ENCODE measurements at places on chromosomes 3 and 15.

- no peak for DNase-seq
These were observed 25.9 kb downstream of the ETFA start for GRCh38 chr15:76285241-76285825.

GRCh38 chr3:184512621-184513020 lies 49.0 kb upstream of the EPHB3 start:
- no peak for DNase-seq

GRCh38 chr3:51384055-51384725 lies 901 bp upstream of the MANF start:
- peak; percentile 68 for DNase-seq

DNA sequence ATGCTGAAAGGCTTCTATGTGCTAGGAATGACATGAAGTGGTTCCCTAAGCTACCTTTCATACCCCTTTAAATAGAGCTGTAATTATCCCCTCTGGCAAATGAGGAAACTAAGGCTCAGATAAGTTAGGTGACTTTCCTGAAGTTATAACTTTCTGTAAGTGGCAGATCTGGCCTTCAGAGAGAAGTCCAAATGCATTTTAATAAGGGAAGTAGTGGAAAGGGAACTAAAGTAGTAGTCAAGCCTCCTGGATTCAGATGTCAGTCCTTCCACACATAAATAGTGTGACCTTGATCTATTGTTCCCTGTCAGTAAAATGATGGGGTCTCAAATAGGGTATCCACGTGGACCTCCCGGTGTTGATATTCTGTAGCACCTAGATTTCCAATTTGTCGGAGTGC lies 277.7 kb downstream of the EDEM1 start:
- no peak for DNase-seq

GRCh38 chr3:140388202-140388922 lies 289.5 kb upstream of the TRIM42 start:
- no peak for DNase-seq

DNA sequence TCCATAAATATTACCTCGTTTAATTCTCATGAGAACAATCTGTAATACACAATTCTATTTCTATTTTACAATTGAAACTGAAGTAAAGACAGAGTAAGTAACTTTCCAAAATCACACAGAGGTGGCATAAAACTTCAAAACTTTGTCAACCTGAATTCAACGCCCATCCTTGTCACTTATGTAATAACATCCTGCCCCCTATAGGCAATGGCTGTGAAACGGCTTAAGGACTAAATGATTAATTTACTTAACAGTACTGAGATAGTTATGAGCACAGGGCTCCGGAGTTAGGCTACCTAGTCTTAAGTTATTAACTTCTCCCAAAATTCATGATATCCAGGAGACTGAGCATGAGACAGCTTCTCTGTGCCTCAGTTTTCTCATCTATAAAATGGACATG lies 293.1 kb upstream of the CHRM5 start:
- no peak for DNase-seq

- DNase-seq: no peak
These were observed 37.0 kb upstream of the CDCP1 start for GRCh38 chr3:45182915-45183871.

GRCh38 chr3:53269888-53270880 lies 14.4 kb upstream of the TKT start:
- DNase-seq: peak; percentile 84

DNA sequence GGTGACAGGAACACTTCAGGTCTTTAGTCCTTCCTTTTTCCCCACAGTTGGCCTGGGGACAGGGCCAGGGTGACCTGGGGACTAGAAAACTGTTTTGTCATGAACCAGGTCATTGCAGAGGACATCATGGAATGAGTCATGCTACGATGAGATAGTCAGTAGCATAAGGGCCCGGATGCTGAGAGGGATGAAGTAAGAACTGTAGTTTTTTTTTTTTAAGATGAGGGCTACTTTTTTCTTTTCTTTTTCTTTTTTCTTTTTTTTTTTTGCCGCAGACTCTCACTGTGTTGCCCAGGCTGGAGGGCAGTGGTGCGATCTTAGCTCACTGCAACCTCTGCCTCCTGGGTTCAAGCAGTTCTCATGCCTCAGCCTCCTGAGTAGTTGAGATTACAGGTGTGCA lies 8.0 kb downstream of the MAP2K5 start:
- peak; percentile 35 for DNase-seq

DNA sequence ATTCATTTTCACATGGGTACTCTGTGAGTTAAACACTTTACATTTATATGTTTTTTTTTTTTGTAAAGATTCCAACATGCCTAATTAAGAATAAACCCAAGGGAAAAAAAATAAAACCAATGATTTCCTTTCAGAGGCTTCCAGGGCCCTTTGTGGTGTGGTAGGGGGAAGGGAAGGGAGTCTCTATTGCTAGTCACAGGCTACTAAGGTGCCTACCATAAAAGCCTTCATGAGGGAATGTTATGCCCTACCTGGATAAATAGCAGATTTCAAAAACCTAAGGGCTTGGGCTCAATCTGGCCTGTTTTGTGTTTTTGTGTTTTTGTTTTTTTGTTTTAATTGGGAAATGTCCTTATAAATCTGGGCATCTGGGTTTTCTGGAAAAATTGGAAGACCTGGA lies 38.9 kb upstream of the SSR3 start:
- DNase-seq: no peak

GRCh38 chr15:62591842-62592838 lies 427.1 kb upstream of the C2CD4B start:
- DNase-seq: no peak

DNA sequence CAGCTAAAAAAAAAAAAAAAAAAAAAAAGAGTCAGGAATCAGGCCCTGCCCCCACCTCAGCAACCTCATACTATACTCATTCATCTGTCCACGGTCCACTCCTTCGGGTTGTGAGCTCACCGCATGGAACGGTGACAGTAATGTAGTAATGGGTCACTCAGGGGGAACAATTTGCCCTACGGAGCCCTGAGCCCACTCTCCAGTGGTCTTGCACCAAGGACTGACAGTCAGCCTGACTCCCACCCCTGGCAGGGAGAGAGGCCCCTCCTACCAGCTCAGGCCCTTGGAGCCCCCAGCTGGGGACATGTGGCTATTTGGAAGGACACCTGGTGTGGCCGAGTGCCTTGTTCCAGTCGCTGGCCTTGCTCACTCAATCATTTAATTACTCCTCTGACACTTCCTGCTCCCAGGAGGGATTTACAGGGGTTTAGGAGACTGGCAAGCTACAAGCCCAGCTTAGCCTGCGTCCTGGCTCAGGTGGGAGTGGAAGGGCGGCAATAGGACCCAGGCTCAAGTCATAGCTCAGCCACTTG lies 19.9 kb upstream of the CACNA2D2 start:
- DNase-seq: no peak

DNA sequence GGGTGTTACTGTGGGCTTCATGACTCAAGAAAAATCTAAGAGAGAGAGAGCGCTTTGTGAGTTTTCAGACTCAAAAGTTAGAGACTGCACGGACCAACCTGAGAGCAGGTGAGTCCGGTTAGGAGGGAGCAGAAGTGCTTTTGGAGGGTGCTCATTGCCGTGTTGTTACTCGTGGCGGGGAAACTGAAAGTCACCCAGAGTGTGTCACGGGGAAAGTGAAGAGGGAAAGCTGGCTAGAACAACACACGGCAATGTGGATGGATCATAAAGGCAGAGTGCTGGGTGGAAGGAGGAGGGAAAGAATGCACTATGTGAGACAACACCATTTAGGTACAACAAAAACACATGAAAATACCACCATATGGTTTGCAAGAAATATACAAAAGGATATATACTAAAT lies 112.3 kb downstream of the BDH1 start:
- DNase-seq: no peak

GRCh38 chr3:40189118-40189517 lies 120.4 kb upstream of the EIF1B start:
- no peak for DNase-seq

DNA sequence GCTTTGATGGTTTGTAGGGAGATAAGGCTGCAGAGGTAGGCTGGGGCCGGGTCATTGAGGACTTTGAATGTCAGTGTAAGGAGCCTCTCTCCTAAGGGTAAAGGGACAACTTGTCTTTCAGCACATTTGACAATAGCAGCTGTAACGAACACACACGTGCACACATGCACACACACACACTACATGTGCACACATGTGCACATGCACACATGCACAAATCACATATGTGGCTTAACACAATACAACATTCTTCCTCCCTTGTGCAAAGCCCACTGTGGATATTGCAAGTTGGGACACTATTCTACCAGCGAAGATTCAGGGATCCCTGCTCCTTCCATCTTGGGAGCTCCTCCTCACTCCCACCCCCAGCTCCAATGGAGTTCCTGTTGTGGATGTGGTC lies 1.1 kb upstream of the CFAP100 start:
- no peak for DNase-seq

- no peak for DNase-seq
These were observed 317.4 kb upstream of the LRRFIP2 start for GRCh38 chr3:37491776-37492175.

GRCh38 chr15:95327183-95327525 lies 1003.3 kb upstream of the NR2F2 start:
- no peak for DNase-seq

DNA sequence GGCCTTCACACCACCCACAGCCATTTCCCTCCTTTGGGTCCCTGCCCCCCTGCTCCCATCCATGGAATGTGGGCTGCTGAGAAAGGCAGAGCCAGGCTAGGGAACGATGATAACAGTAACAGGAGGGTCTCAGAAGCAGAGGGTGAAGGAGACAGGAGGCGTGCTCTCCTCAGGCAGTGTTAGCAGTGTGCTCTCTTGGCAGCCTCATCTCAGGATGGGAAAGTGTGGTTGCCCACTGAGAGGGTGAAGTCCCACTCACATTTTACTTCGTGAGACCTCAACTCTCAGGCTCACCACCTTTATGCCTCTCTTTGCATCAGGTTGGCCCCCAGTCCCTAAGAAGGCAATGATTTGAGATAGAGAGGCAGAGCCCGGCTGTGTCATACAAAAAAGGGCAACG lies 24.5 kb downstream of the TIGIT start:
- no peak for DNase-seq

- DNase-seq: no peak
These were observed 2.0 kb upstream of the ZBTB47 start for GRCh38 chr3:42651248-42652091.

DNA sequence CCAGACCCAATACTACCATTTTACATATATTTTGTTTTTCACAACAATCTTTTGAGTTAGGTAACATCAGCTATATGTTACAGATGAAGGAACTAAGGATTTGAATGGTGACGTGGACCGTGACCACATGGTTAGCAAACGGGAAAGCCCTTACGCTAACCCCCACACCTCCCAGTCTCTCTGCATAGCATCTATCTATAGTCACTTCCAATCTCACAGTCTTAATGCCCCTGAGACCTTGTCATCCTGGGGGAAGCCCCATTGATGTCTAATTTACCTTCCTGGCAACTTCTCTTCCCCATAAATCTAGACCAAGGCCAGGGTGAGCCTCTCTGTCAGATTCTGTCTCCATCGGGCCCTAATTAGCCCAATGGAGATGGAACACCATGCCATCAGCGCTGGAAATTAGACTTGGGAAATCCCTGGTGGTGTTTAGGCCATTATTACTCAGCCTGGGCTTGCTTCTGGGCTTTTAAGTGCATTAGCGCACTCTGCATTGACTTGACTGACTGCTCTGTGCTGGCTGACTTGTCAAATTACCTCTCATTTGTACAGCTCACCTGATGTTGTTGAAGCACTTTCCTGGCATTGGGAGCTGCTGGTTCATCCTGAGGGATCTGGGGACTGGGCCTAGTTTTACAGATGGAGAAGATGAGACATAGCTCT lies 34.0 kb upstream of the SH3GL3 start:
- DNase-seq: no peak

GRCh38 chr3:181952929-181953328 lies 241.2 kb downstream of the SOX2 start:
- no peak for DNase-seq

DNA sequence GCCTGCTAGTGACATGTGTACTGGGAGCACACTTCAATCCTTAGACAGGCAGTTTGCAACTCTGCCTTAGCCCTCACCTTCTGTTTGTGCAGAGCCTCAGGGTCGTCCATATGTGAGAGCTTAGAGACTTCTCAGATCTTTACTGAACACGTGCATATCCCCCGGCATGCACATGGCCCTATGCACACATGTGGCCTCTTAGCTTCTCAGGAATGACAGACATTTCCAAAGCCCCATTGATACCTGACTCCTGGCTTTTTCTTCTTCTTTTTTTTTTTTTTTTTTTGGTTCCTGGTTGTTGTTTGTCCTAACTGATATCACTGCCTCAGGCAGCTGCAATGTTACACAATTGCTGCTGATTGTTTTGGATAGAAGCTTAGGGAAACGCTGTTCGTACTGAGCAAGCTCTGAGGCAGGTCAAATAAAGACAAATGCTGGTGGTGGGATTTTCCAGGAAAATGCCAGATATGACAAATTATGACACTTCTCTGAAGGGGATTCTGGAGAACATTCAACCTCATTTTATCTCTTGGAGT lies 107.2 kb upstream of the RGMA start:
- no peak for DNase-seq

DNA sequence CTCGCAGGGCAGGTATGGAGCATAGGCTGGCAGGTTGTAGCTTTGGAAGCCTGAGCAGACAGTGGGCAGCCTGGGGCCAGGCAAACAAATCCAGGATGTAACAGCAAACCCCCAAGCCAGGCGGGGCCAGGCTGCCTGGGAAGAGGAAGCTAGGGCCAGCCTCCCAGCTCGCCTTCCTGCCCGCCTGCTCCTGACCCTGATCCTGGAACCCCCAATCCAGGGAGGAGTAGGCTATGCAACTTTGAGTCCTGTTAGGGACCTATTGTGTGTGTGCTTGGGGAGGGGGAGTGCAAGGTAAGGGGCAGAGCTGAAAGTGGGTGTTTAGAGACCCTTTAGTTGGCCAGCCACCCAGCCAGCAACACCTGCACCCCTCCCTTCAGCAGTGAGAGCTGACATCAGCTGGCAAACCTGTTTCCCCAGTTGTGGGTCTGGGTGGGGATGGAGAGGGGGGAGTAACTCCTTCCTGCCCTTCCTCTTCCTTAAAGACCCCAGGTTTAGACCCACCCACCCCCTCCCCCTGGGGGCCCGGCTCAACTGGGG lies 2.5 kb downstream of the NBEAL2 start:
- DNase-seq: peak; percentile 61

DNA sequence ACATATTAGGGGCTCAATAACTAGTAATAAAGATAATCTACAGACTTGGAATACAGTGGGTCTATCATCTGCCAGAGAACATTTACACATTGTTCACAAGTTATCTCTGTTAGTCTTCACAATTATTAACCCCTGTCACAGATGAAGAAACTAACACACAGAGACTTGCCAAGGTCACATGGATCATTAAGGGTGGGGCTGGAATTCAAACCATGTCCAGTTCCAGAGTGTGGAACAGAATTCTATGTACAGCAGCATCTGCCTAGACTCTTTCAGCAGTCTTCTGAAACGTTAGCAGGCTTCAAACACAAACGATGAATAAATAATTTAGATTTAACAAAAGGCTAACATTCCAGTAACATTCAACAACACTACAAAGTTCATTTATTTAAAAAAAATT lies 673.9 kb upstream of the NR2F2 start:
- DNase-seq: no peak

DNA sequence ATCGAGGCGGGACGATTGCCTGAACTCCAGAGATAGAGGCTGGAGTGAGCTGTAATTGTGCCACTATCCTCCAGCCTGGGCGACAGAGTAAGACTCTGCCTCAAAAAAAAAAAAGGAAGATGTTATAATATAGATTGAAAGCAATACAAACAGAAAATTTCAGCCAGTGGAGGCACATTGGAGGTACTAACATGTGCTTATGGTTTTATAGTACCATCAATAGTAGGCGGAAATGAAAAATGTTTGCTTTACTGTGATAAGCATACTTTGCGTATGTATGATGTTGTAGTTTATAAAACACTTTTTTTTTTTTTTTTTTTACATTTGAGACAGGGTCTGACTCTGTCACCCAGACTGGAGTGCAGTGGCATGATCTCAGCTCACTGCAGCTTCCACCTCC lies 8.8 kb downstream of the RAD54L2 start:
- DNase-seq: no peak
